SW 1271 (cell line): ENCODE measurements at places on chromosomes 3 and 15.
A peak's percentile ranks its signal among the peaks of the same experiment; 100 is the strongest.

- no peak for DNase-seq
Observed at GRCh38 chr3:63386568-63386967, 108.5 kb downstream of the SYNPR start.

- no peak for DNase-seq
Observed at GRCh38 chr3:107206141-107206540, 171.1 kb upstream of the CCDC54 start.

GRCh38 chr3:138395865-138396751 is 38.3 kb upstream of the ESYT3 start:
- DNase-seq: no peak

- DNase-seq: no peak
Observed at GRCh38 chr3:56725175-56725574, 42.1 kb upstream of the TASOR start.

DNA sequence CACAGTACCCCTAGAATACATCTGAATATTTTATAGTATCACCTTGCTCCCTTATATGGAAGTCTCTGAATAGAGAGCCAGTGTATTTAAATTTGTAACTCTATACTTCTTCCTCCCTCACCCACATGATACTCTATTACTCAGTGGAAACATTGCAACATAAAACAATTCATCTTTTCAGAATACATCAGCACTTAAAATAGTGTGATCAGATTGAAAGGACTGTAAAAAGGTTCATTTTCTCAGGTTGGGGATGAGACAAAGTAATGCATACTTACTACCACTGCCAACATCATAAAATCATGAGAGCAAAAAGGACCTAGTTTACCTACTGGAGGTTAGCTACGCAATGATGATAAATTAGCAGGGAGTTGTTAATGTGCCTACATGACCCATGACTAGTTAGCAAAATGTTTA is 13.8 kb upstream of the THRB start:
- DNase-seq: no peak

DNA sequence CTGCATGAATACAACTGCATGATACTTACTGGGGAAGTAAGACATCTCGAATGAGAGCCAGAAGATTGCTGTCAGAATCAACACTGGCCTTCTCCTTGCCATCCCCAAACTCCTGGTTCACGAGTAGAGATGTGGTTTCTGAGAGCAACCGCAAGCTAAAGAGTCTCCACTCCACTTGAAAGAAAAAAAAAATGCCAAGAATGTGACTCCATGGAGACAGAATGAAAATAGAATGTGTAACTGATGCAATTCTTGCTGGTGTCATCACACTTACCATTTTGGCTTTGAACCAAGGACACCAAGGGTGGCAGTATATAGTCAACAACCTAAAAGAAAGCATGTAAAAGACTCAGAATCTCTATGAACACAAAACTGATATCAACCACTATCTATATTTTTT is 280.4 kb downstream of the ULK4 start:
- DNase-seq: no peak

DNA sequence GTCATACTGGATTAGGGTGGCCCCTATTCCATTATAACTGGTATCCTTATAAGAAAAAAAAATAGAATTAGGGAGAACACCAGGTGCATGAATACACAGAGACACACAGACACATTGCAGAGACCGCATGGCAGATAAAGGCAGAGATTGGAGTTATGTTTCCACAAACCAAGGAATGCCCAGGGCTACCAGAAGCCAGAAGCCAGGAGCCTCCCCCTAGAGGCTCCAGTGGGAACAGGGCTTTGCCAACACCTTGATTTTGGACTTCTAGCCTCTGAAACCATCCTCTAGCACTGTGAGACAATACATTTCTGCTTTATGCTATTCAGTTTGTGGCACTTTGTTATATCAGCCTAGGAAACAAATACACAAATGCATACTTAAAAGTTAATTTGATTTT is 10.4 kb downstream of the GOLM2 start:
- DNase-seq: peak; percentile 15

DNA sequence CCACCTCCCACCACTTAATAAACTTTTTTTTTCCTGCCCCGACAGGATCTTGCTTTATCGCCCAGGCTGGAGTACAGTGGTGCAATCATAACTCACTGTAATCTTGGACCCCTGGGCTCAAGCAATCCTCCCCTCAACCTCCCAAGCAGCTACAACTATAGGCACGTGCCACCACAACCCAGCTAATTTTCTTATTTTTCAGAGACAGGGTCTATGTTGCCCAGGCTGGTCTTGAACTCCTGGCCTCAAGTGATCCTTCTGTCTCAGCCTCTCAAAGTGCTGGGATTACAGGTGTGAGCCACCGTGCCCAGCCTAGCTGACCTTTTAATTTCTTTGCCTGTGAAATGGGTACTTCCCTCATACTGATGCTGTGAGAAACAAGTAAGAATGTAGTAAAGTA is 3.9 kb upstream of the C15orf40 start:
- no peak for DNase-seq

- DNase-seq: no peak
Observed at GRCh38 chr3:128341659-128342395, 124.9 kb downstream of the DNAJB8 start.

DNA sequence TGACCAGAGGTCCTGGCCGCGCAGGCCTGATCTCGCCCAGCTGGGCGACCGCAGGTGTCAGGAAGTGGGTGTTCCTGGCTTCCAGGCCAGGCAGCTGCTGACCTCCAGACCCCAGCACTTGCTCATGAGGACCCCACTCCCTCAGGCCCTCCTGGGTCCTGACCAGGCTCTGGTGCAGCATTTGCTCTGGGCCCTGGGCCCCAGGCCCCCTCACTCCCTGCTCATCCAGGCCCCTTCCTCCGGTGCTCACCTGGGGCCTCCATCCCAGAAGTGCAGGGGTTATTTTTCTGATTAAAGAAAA is 7.7 kb upstream of the ROPN1B start:
- DNase-seq: no peak

- DNase-seq: no peak
Observed at GRCh38 chr3:128730471-128730870, 4.5 kb downstream of the RAB7A start.

- no peak for DNase-seq
Observed at GRCh38 chr15:92393071-92393979, at the start of gene ST8SIA2. ST8SIA2 (plus strand) TSS chr15:92393881; CDS start chr15:92394065, 184 bp downstream.

DNA sequence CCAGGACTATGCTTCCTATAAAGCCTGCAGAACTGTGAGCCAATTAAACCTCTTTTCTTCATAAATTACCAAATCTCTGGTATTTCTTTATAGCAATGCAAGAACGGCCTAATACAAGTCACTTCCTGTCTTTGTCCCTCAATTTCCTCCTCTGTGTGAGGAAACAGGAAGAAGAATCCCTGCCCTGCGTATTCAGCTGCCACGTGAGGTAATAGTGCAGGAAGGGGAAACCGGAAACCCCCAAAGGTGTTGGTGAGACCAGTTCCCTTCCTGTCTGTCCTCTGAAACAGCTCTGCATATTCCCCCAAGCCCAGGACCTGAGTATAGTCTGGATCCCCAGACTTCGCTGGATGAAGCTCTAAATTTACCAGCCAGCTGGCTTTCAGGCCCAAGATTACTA is 18.1 kb upstream of the PTPN23 start:
- DNase-seq: no peak

GRCh38 chr3:13424141-13424844 is 4.2 kb upstream of the NUP210 start:
- DNase-seq: no peak

GRCh38 chr3:17054301-17054981 is 169.7 kb downstream of the PLCL2 start:
- no peak for DNase-seq

DNA sequence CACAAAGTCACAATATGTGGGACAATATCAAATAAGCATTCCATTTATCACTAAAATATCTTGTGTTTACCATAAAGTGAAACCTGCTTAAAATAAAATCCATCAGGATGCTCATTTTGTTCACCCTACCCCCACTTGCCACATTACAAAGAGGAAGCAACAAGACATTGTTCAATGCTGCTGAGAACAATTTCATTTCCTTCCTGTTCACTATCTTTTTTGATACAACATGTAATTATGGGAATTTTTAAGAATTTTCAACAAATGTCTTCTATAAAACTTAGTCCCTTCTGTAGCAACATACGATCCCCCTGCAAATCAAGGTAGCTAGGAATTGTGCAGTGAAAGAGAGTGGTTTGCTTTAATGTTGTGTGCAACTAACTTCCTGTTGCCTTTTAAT is 34.9 kb upstream of the GPR160 start:
- DNase-seq: no peak

DNA sequence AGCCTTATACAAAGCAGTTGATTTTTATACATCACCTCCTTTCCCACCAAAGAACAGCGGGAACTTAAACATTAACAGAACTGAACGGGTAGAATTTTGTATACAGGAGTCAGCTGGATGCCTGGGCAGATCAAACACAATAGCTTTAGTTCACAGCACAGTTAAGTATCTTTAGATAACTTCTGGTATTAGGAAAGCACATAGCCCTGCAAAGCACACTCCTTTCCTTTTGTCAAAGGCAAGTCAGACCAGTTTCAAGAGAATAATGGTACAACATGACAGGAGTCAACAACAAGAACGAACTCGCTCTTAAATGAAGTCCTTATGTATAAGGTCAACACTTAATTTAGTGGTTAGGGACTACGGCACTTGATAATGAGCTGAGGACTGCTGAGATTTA is 26.3 kb downstream of the ABCC5 start:
- DNase-seq: no peak

DNA sequence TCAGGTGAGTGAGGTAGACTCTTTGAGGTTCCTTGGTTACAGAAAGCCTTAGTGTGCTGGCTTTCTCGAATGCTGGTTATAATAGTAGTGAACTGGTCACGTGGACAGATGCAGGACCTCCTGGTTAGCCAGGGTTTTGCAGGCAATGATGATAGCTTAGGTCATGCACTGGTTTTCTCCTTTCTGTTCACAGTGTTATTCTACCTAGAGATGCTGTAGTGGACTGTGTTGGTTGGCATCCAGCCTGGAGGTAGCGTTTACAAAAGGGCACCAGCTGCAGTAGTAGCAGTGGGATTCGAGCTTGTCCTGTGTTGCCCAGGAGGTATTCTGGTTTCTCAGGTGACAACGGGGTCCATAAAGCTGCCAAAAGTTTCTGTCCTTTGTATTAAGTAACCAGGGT is 27.0 kb downstream of the PCCB start:
- no peak for DNase-seq
